ENCODE measurements at places on chromosomes 7 and 10.

- DNase-seq: no peak
Measured at GRCh38 chr7:2928256-2928612, 84.1 kb upstream of the GNA12 start.

DNA sequence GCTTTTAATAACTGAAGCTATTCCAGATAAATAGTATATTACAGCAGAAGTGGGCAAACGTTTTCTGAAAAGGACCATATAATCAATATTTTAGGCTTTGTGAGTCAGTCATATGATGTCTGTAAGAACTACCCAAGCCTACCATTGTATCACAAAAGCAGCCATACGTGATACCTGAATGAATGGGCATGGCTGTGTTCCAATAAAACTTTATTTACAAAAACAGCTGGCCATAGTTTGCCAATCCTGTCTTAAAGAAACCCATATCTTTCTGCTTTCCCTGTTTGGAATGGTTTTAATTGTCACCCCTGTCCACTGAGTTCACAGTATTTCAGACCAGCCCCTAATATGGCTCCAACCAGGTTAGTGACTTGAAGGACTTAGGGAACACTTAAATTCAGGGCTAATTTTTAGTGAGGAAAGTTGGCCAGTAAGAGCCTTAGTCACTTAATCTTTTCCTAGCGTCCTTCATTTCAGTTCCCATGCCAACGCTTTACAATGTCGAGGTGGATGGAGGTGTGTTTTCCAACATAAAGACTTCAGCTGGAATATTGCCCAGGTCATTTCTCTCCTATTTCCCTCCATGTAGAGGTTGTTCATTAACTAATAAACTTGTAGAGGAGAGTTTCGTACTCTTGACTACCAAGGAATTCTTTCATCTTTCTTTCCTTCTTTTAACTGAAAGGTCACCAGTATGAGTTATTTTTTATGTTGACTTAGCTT, 184.5 kb downstream of the TRIL start:
- DNase-seq: no peak

DNA sequence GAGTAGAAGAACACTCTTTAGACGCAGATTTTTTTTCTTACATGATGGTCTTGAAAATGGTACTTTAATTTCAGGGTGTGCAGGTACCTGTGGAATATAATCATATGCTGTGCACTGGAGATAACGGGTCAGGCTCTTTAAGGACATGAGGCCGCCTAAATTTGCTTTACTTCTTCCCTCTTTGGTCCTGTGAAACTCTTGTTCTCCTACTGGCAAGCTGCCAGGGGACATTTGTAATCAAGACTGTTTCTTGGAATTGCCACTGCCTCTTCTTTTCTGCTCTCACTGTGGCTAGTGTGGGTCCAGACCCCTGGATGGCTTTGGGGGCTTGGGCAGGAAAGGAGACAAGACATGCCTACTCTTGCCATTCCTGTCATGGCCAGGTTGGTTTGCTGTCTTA, 146.0 kb downstream of the SND1 start:
- no peak for DNase-seq

DNA sequence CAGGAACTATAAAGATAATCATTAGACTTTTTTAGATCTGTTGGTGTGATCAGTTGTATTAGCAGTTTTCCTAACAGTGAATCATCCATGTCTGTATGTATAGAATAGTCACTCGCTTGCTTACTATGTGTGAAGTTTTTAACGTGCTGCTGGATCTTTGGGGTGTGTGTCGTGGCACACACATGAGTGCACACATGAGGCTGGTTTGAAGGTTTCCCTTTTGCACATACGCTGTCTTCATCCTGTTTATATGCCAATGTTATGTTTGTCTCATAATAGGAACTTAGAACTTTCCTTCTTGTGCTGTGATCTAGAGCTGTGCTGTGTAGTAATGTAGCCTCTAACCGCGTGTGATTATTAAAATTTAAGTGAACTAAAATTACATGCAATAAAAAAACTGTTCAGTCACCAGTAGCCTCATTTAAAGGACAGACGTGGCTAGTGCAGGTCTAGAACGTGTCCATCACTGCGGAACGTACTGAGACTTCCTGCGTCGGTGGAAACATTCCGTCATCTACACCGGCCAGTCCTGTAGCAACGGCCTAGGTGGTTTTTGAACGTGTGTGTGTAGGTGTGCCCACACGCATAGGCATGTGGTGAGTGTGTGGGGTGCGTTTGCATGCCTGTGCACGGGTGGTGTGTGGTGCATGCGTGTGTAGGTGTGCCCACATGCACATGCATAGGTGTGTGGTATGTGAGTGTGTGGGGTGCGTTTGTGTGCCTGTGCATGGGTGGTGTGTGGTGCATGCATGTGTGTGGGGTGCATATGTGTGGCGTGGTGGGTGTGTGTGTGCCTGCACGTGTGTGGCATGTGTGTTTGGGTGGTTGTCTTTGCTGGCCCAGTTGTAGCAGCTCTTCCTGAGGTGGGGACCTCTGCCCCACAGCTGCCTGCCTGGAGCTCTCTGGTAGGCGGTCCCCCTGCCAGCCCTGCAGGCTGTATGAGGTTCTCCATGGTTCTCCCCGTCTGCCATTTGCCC, 56.6 kb downstream of the INPP5A start:
- DNase-seq: no peak

GRCh38 chr10:100579261-100580090, 43.7 kb downstream of the HIF1AN start:
- no peak for DNase-seq

- DNase-seq: no peak
Measured at GRCh38 chr10:124388476-124388822, 30.3 kb downstream of the OAT start.
